ENCODE measurements at places on chromosomes 3 and 15. TPM values are rescaled to one million over a fixed set of nuclear protein-coding genes. Genes with fewer than 3 reads are reported as not detected.

The SCN11A gene
- not detected for total RNA-seq

The IL5RA gene
- not detected for total RNA-seq

The HRG gene
- total RNA-seq, result not detected

The GPR27 gene
- total RNA-seq, result 5.7 TPM

The P2RY1 gene
- total RNA-seq, result 4.2 TPM

The FBXO40 gene
- 216 TPM for total RNA-seq

The TMEM39A gene
- total RNA-seq, result 14.1 TPM

The CHRD gene
- total RNA-seq, result 1.4 TPM

The GPR149 gene
- not detected for total RNA-seq

The ADGRG7 gene
- not detected for total RNA-seq

The GADL1 gene
- 0.21 TPM for total RNA-seq

The TGFBR2 gene
- total RNA-seq, result 101 TPM

The NEK10 gene
- total RNA-seq, result 11.6 TPM

The LINGO1 gene
- 1.6 TPM for total RNA-seq

The TIMP4 gene
- 26.9 TPM for total RNA-seq
